HL-60 (cell line): ENCODE measurements at places on chromosomes 4 and X.

DNA sequence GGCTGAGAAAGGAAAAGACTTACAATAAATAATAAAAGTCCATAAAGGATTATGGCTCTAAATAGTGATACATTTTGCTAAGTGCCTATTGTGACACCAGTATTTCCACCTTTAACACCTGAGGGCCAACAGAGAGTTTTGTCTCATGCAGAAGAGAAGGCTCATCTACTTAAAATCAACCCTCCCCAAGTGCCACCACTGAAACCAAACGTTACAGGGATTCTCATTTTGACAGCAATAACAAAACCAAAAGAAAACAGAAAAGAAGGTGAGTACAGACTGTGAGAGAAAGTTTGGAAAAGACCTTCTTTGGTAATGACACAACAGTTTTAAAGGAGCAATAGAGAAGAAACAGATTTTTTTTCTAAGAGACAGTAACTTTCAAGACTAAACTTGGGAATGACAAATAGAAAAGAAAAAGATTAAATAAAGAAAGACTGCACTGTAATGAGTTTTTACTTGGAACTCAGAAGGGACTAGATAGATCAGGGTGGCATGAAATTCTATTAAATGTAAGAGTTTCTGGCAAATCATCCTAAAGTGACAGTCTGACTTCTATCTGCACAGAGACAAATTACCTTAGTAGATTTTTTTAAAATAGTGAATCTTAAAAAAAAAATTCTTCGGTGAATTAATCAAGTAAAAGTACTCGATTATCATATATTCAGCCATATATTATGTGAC lies 109.7 kb downstream of the ZNF827 start:
- no peak for DNase-seq

DNA sequence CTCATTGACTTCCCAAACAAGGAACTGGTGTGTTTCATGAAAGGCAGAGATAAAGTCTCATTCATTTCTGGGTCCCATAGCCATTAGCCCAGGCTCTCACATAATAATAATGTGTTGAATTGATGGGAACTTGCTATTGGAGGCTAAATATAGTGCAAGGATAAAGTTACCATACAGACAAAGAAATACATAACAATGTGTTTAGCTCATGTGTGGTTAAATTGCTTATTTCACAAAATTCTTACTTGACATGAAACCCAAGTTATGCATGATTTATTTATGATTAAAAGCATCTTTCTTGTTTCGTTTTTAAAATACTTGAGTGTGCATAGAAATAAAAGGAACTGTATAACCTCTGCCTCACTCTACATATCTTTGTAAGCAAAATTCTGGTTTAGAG lies 37.3 kb upstream of the LPAR4 start:
- DNase-seq = no peak

GRCh38 chrX:107825698-107826237 lies at the start of gene MID2:
Gene MID2, plus strand, starts transcription at chrX:107825866. Its CDS starts 561 bp downstream, at chrX:107826427.
- DNase-seq = no peak

- DNase-seq = no peak
These were observed 127.0 kb downstream of the PPA2 start for GRCh38 chr4:105346869-105347268.

DNA sequence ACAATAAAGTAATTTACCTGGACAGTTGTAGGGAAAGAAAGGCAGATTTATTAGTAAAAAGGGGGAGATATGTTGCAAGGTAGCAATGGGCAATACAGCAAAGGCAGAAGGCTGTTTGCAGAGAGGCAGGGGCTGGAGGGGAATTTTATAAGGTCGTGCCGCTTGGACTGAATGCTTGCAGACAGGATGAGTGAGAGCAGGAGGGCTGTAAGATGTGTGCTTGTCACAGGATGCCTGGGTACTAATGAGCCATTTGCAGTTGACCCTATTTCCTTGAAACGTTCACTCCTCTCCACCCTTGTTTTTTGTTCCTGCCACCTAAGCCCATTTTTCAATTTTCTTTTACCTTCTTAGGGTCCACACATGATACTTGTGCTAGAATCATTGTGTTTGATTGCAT lies 214.7 kb downstream of the TRAM1L1 start:
- DNase-seq = no peak

GRCh38 chr4:83335701-83336100 lies 1.1 kb upstream of the HPSE start:
- peak; percentile 21 for DNase-seq

DNA sequence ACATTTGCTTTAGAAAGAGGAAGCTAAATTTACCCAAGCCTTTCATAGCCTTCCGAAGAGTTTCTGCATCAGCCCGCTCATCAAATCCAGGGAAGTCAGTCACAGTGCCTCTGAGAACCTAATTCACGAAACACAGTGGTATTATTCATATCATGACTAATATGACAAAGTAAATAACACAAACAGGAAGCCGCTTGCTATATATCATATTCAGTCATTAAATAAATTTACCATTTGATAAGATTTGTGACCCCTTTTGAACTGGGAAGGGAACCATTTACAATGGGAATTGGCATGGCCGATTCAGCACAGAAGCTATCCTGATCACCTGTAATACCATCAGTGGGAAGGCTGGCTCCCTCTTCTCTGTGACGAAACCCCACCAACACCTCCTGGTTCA lies 10.5 kb downstream of the ANXA5 start:
- DNase-seq = no peak

DNA sequence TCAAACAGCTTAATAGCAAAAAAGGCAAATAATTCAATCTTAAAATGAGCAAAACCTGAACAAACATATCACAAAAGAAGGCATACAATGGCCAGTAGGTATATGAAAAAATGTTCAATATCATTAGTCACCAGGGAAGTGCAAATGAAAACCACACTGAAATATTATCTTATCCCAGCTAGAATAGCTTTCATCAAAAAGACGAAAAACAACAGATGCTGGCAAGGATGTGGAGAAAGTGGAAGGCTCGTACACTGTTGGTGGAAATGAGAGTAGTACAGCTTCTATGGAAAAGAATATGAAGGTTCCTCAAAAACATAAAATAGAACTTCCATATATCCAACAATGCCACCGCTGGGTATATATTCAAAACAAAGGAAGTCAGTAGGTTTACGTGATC lies 29.3 kb upstream of the ANXA10 start:
- DNase-seq = no peak

GRCh38 chr4:173990869-173991210 lies 292.6 kb downstream of the FBXO8 start:
- DNase-seq = no peak

- no peak for DNase-seq
These were observed 219.0 kb downstream of the TLL1 start for GRCh38 chr4:166091912-166092510.

GRCh38 chrX:155179346-155179997 lies 36.8 kb upstream of the VBP1 start:
- no peak for DNase-seq

DNA sequence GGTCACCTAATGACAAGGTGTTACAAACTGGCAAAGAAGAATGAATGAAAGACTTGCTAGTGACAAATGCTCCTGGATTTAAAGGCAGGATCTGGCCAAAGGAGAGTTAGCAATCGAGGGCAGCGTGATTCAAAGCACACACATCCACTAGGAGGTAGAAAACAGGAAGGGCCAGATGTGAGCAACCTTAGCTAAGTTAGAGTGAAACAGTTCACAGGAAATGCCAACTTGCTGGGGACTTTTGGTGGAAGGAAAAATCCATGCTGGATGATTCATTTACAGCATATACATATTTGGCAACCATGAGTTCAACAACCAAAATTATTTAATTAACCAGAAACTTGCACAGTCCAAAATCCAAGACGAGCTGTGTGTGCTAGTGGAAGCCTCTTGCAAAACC lies 276.9 kb downstream of the PTTG2 start:
- no peak for DNase-seq
